ENCODE measurements at places on chromosomes 11 and 22.

- no peak for DNase-seq
Observed at GRCh38 chr11:82225930-82226329, 507.7 kb downstream of the FAM181B start.

DNA sequence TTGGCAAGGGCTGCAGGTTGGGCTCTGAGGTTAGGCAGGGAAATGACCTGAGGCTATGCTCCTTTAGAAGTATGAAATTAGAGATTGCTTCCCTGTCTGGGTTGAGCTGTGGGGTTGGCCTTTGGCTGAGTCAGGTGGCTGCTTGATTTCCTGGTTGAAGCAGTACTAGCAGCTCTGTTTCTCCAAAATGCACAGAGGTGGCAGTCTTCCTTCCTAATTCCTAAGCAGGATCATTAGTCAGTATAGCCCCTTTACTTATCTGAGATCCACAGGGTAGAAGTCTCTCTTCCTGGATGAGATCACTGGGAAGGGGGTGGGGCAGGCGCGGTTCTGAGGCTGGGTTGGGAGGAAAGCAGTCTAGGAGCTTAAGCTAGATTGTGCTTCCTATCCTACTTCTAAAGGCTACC lies 1917.5 kb downstream of the LRRC4C start:
- DNase-seq: no peak

DNA sequence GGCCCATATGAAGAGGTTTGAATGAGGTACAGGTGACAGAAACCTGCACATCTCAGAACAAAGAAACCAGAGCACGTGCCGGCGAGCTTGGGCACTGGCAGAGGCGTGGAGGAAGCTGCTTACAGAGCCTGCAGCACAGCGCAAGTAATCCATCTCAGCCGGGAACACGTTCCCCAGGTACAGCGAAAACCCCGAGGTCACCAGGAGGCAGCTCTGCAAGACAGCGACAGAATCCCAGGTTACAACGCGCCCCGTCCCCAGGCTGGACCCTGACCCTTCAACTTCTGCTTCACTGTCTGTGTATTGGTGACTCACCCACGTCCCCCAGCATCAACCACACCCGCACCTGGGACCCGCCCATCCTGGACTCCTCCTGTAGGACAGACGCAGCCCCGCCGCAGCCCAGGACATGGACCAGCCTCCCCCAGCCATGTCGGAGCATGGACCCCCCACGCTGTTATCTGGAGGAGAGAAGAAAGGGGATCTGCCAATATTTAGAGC lies 2.2 kb downstream of the MLC1 start:
- no peak for DNase-seq

- DNase-seq: peak; percentile 88
Observed at GRCh38 chr11:69444381-69445130, 36.9 kb upstream of the LINC01488 start.

DNA sequence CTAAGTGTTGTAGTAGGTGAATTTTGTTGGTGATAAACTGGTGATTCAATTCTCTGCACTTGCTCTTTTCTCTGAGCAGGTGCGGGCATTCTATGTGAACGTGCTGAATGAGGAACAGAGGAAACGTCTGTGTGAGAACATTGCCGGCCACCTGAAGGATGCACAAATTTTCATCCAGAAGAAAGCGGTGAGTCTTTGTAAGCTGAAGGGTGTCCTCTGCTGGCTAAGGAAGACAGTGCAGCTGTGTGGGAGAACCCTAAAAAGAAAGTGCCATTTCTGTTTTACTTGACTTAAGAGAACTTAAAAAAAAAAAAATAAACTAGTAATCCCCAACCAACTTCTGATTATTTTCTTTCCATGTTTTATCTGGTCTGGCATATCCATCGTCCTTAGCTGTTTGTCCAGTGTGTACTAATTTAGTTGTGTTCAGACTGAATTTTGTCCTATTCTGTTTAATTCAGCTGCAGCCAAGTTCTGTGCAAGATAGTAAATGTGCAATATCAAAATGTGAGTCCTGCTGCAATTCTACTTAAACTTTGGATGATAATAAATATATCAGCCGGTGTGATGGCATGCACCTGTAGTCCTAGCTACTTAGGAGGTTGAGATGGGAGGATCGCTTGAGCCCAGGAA lies 29.6 kb downstream of the CAT start:
- no peak for DNase-seq

GRCh38 chr11:84853841-84854497 lies 773.2 kb downstream of the DLG2 start:
- no peak for DNase-seq

- no peak for DNase-seq
Observed at GRCh38 chr11:16814410-16815046, 76.1 kb downstream of the C11orf58 start.

DNA sequence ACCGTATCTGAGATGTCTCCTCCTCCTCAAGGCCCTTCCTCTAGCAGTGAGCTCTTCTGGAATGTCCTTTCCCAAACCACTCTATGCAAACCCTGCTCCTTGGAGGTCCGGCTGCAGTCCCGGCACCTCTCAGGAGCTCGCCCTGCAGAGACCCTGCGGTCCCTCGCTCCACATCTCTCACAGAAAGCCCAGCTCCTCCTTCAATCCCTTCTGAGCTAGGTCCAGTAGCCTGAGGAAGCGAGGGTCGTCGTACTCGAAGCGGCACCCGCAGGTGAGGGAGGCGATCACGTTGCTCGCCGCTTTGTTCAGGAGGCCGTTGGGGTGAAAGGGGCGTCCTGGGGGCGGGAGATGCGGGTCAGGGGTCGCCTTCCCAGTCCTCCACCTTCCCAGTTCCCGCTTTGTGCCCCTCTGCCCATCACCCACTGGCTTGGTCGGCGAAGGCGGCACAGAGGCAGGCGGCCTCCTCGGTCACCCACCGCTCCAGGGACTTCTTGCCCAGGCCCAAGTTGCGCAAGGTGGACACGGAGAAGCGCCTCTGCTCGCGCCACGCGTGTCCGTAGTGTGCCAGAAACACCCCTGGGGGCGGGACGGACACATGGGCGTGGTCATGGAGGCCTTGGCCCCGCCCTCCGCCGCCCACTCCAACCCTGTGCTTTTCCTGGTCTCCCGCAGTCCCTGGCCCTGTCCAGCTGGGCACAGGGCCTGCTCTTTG lies 21.5 kb upstream of the CYP2D6 start:
- no peak for DNase-seq

GRCh38 chr11:120399307-120399706 lies 63.1 kb downstream of the ARHGEF12 start:
- no peak for DNase-seq

GRCh38 chr11:128480066-128480465 lies 107.3 kb downstream of the ETS1 start:
- no peak for DNase-seq

- no peak for DNase-seq
Observed at GRCh38 chr22:21761086-21761485, 25.5 kb upstream of the YPEL1 start.

All from kidney capillary endothelial cell (primary cell).